ENCODE measurements at places on chromosomes 4 and X. TPM values are rescaled to one million over a fixed set of nuclear protein-coding genes. Genes with fewer than 3 reads are reported as not detected.

The CT83 gene
- total RNA-seq = not detected

The PDLIM3 gene
- 82.4 TPM for total RNA-seq

The CT45A3 gene
- total RNA-seq = 0.18 TPM

The NAA11 gene
- not detected for total RNA-seq

The AMBN gene
- total RNA-seq = 0.47 TPM

The HERC6 gene
- total RNA-seq = 9.1 TPM

The REELD1 gene
- total RNA-seq = 0.35 TPM

The CORIN gene
- 5.8 TPM for total RNA-seq

The LIMCH1 gene
- total RNA-seq = 94.9 TPM

The PSAPL1 gene
- total RNA-seq = not detected

The GPR34 gene
- total RNA-seq = 7.2 TPM

The STOX2 gene
- total RNA-seq = 16.0 TPM

The SRPX gene
- 22.0 TPM for total RNA-seq

The BEX3 gene
- 222 TPM for total RNA-seq

The MAGED4B gene
- 35.8 TPM for total RNA-seq

The MSN gene
- 120 TPM for total RNA-seq

The ATP8A1 gene
- total RNA-seq = 33.2 TPM

The PPP4R3C gene
- not detected for total RNA-seq

The YIPF7 gene
- 0.53 TPM for total RNA-seq

The TCEAL6 gene
- not detected for total RNA-seq

The CXCL10 gene
- total RNA-seq = 3.3 TPM

The CYBB gene
- total RNA-seq = 27.5 TPM

The POU4F2 gene
- total RNA-seq = not detected

The ANKRD17 gene
- total RNA-seq = 57.2 TPM

Measured in metanephros (tissue), 2 donors.